ENCODE measurements at places on chromosomes 11 and 22.

- no peak for DNase-seq
Observed at GRCh38 chr11:100383357-100383865, 303.7 kb upstream of the ARHGAP42 start.

GRCh38 chr11:109960831-109961230, 132.4 kb upstream of the ZC3H12C start:
- no peak for DNase-seq

DNA sequence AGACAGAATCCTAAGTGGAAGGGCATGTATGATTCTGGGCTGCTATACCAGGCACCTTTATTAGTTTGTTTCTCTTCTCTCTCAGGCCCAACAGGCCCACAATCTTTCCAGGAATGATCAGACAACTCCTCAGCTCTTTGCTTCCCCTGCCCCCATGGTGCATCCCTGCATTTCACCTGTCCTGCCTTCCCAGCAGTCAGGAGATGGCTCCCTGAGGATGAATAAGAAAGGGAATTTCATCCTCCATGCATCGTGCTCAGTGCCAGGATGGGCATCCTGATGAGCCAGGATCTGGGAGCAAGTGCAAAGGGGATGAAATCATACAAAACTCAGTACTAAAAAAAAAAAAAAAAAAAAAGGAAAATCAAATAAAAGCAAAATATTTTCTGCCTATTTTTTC, 18.6 kb upstream of the NTM start:
- DNase-seq, result no peak

DNA sequence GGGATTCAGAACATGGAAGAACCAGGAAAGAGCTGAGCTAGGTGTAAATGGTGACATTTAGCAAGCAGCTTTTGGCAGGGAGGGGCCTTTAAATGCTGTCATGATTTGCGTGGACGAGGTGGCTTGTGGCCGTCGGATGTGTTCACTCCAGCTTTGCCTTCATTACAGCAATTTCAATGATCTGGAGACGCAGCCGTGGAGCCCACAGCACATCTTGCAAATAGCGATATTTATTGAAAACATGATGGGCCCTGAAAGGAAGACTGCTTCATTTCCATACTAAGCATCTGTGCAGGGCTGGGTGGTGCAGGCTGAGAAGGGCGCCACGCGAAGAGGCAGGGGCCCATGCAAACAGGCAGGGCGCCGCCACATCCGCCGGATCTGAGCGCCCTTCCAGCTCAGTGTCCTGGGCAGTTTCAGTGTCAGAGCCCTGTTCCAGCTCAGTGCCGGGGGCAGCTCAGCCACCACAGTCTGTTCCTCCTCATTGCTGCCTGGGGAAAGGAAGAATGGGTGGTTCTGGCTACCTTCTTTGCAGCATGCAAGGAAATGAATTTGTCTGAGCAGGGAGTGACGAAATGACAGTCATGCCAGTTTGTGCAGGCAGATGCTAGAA, 111.1 kb upstream of the TTC12 start:
- DNase-seq, result no peak

- no peak for DNase-seq
Observed at GRCh38 chr11:10669258-10670033, 24.1 kb downstream of the IRAG1 start.

DNA sequence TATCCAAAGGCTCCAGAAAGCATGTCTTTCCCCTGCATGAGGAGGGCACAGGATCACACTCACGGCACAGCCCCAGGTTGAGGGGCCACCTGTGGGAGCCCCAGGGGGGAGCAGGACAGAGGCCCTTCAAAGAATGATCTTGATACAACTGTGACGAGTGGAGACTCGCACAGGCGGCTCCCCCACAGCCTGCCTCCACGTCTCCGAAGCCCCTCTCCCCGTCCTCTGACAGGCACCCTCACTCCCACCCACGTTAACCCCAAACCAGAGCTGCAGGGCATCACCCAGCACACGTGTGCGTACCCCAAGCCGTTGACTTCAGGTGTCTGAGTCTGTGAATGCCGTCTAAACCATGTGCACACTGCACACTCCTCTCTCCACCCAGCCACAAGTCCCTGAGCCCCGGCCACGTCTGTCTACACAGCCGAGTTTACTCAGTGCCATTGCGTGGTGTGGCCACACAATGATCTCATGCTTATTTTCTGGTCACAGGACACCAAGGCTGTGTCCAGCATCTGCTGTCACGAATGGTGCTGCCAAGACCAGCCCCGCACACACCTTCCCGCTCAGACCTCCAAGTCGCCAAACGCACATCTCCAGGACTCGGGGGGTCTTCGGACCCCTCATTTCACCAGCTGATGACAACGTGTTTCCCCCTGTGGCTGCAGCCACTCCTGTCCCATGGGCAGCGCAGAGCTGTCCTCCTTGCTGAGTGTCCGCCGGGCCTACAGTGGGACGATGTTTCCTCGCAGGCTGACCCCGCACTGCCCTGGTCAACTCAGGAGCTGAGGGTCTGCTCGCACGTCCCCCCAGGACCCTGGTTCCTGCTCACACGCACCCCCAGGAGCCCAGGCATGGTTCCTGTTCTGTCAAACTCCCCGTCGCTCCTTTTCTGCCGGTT, 251.2 kb downstream of the BRD1 start:
- DNase-seq, result no peak
